Central memory CD4-positive, alpha-beta T cell (primary cell): ENCODE measurements at places on chromosomes 1 and 21.

DNA sequence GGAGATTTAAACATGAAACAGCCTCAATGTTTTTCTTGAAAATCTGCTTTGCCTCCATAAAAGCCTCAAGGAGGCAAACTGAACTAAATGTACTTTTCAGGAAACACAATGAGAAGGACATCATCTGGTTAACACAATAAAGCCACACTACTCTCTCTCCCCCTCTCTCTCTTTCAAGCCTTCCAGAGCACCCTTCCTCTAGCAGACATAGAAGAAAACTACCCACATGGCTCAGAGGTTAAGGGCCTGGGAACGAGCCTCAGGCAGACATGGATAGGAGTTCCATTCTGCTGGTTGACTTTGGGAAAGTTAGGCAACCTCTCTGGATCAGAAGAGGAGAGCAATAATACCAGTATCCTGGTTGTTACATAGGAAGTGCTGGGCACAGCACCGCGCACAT is 42.9 kb downstream of the RUNX1 start:
- no peak for DNase-seq

DNA sequence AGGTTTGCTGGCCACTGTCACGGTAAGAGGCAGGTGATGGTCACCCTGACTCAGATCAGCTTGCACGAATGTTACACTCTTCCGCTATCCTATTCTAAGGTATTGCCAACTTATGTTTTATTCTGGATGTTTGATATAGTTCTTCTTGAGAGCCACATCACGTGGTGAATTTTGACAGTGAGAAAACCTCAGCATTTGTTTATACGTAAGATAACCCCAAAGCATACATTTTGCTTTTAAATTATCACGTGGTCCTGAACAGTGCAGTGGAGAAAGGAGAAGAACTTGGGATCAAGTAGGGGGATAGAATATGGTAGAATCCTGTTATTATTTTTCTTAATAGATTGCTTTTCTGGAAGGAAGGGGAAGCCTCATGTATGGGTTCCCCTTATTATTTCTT is 16.6 kb downstream of the ATP1A1 start:
- no peak for DNase-seq

GRCh38 chr1:64396817-64397216 is 73.1 kb upstream of the CACHD1 start:
- DNase-seq = no peak

DNA sequence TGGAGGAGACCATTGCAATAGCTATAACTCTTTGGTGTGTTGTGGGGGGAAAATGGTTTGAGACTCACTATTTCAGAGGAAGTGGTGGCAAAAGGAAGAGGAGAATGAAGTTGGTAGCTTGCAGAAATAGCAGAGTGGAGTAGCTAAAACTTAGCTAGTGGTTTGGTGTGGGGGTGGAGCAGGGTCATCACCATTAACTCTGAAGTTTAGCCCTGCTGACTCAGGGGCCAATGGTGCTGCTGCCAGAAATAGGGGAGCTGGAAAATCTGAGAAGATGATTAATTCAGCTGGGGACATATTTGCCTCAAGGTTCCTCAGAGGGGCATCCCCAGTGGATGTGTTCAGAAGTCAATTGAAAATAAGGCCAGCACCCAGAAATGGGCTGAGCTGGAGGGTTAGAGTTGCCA is 65.4 kb downstream of the RUNX1 start:
- DNase-seq = no peak

DNA sequence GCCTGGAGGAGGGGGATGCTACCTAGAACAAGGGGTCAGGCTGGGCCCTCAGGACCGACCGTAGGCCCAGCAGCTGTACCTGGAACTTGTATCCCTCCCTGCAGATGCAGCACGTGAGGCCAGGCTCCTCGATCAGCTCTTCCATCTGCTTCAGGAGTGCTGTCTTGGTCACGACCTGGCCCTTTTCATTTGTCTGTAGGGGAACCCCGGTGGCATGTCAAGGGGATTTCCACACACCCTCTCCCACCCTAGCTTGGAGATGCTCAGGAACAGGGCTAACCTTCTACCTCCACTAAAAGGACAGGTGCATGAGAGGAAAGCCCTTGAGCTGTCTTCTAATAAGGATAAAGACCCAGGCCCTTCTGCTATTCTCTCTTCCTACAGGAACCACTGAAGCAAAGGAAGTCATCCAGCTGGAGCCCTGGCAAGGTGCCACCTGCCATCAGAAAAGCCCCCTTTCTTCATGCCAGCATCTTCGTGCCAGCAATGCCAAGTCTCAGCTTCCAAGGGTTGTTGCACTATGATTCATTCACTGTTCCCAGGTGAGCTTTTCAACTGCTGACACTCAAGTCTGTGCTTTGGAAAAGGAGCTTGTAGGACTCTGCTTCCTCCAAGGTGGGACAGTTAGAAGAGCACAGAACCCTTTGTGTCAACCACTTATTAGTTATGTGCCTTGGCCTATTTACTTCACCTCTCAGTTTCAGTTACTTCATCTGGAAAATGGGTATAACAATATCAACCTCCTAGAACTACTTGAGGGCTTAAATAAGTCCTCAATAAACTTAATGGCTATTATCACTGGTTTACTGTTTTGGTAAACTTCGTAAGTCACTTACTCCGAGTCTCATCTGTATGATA is 122.1 kb downstream of the UBR4 start:
- no peak for DNase-seq

GRCh38 chr1:24914226-24915069 is 15.6 kb downstream of the RUNX3 start:
- DNase-seq = no peak

DNA sequence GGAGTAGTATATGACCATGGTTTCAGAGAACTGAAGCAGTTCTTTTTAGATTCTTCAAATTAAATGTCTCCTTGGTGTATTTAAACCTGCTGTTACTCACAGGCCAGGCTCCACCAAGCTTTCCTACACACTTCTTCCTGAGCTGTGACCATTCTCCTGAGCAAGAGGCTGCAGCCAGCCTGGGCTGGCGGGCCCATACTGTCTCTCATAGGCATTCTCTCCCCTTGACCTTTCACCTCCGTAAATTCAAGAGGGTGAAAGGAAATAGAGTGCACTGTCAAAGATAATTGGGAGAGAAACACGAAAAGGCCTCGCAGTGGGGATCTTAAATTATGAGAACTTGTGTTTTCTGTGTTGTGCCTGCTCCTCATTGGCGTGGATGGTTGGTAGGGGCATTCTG is 2.3 kb downstream of the ARF1 start:
- DNase-seq = no peak

- no peak for DNase-seq
These were observed 10.1 kb upstream of the UBE4B start for GRCh38 chr1:10022656-10023055.

GRCh38 chr1:212110617-212111016 is 75.1 kb downstream of the DTL start:
- DNase-seq = no peak

DNA sequence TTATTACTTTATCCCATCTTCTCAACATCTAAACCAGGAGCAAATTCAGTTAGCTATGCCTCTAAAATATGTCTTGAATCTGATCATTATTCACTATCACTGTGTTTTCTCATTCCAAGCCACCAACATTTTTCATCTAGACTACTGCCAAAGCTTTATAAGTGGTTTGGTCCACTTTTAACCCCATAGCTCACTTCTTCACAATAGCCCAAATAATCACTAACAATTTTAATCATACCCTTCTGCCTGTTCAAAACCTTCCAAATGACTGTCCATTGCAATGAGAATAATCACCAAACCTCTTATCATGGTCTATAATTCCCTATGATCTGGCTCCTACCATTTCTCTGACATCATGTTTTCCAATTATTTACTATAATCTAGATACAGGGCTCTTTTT is 149.8 kb upstream of the ZNHIT6 start:
- no peak for DNase-seq

- no peak for DNase-seq
These were observed 182.3 kb downstream of the CAMTA1 start for GRCh38 chr1:6967431-6968111.

- DNase-seq = no peak
These were observed 202.3 kb downstream of the LTN1 start for GRCh38 chr21:28790335-28790734.

- no peak for DNase-seq
These were observed 10.5 kb upstream of the TARS2 start for GRCh38 chr1:150476754-150477153.

- no peak for DNase-seq
These were observed 28.5 kb upstream of the MORC3 start for GRCh38 chr21:36291509-36291908.

DNA sequence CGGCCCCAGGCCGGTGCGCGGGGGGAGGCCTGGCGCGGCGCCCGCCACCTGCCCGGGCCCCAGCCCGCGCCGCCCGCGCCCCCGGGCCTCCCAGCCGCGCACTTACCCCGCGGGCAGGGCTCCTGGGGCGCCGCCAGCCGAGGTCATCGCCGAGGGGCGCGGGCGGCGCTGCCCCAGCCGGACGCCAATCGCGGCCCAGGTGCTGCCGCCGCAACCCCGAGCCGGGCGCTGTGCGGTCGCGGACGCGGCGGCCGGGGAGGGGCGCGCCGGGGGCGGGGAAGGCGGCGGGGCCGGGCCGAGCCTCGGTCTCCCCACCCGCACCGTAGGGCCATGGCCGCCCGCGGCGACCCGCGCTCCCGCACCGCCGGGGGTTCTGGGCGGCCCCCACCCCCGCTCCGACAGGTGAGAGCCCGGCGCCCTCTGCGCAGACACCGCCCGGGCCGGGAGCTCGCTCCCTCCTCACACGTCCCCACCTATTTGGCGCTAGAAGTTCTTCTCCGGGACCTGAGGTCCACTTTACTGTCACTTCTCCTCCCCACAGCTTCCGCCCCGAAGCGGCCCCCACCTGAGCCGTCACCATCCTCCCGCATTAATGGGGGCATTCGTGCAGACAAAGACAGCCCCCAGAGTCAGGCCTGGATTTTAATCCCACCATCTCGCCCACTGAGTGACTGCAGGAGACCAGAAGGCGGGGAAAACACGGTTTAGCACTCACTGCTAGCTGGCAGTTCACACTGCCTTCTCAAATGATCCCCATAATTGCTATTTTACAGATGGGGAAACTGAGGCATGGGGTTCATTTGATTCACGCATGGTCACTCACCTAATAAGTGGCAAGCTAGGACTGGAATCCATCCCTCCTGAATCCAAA is at the start of gene TTC39A:
Gene TTC39A (minus strand): TSS at position 232 of the 871 bp plus-strand sequence. CDS start 85 bp downstream, at position 147.
- DNase-seq = no peak

GRCh38 chr21:35050348-35051286 is 1.5 kb upstream of the RUNX1 start:
- DNase-seq = no peak

- DNase-seq = no peak
These were observed 206.0 kb downstream of the CENPF start for GRCh38 chr1:214808845-214809460.

- no peak for DNase-seq
These were observed 22.0 kb downstream of the TSPAN2 start for GRCh38 chr1:115067161-115067859.

- no peak for DNase-seq
These were observed 2.2 kb downstream of the OR10Z1 start for GRCh38 chr1:158607296-158607695.

- no peak for DNase-seq
These were observed 135.1 kb upstream of the F3 start for GRCh38 chr1:94676686-94677085.

- DNase-seq = no peak
These were observed 47.7 kb downstream of the ST6GALNAC3 start for GRCh38 chr1:76122271-76122670.

GRCh38 chr1:115364046-115364779 is 26.2 kb upstream of the NGF start:
- no peak for DNase-seq

- no peak for DNase-seq
These were observed 34.2 kb downstream of the SERINC2 start for GRCh38 chr1:31447210-31447609.

DNA sequence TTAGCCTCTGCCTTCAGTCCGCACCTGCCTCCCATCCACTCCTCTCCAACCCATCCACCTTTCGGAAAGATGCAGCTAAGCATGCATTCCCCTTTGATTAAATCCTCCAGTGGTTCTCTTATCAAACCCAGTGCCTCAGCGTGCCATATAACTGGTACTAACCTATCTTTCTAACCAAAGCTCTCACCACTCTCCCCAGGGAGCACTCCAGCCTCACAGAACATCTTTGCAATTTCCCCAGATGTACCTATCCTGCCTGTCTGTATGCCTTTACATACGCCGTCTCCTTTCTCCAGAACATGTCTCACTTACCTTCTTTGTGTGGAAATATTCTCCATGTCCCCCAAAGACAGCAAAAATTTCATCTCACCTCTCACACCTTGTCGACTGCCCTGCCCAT is 80.0 kb downstream of the SLC25A24 start:
- no peak for DNase-seq

DNA sequence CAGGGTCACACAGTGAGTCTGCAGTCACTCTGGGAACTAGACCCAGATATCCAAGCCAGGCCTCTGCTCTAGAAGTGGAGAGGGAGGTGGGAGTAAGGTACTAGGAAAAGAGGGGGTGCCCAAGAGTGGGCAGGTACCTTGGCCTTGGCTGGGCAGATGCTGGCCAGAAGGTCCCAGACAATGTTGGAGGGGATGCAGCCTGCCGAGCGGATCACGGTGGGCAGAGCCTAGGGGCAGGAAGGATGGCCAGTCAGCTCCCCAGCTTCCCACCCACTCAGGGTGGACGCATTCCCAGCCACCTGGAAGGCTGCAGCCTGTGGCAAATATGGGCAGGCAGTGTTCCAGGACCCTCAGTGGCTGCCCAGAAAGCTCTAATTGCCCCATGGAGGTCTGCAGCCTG is 23.3 kb downstream of the SPOCD1 start:
- no peak for DNase-seq

DNA sequence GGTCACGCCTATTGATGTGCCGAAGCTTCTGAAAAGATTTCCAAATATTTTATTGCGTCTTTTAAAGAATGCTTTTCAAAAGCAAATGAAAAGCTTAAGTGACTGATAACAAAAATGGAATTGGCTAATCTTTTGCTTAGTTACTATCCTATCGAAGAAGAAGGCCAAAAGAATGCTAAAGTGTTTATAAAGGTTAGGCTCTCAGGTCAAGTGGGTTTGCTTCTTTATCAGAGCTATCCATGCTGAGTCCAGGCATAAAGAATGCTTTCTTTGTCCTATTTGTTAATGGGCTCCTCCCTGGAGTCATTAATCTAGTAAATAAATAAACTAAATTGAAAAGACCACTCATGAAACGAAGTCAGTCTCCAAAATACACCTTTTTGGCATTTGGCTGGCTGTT is 133.4 kb upstream of the LYPLAL1 start:
- no peak for DNase-seq

- no peak for DNase-seq
These were observed 24.6 kb downstream of the SLC27A3 start for GRCh38 chr1:153799566-153800465.

DNA sequence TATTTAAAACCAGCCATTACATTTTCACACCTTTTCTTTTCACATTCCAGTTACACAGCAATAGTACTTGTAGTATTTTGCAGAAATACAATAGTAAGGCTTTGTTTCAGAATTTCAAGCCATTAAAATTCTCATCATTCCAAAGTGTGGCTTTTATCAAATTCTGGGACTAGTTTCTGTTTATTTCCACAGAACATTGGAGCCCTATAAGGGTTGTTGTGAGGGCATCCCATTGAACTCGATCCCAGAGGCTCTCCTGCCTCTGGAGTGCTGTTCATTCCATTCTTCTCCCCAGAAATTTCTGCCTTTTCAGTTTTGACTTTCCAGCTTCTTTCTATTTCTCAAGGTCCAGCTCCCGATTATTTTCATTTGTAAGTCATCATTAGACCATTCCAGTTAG is 645.5 kb downstream of the ADGRL2 start:
- no peak for DNase-seq

GRCh38 chr1:1013922-1014648 is 788 bp downstream of the ISG15 start:
- DNase-seq = peak; percentile 46
